ENCODE measurements at places on chromosomes 4 and X.
A peak's percentile ranks its signal among the peaks of the same experiment; 100 is the strongest.

GRCh38 chrX:120774606-120775005 is 101.1 kb downstream of the CT47B1 start:
- DNase-seq: no peak

- peak; percentile 35 for DNase-seq
Observed at GRCh38 chrX:30887721-30888120, 1.3 kb downstream of the TAB3 start.

- DNase-seq: no peak
Observed at GRCh38 chr4:139207247-139207646, 30.2 kb upstream of the ELF2 start.

- DNase-seq: no peak
Observed at GRCh38 chr4:61223385-61223784, 23.3 kb downstream of the ADGRL3 start.

GRCh38 chr4:164501074-164501473 is 252.9 kb upstream of the SMIM31 start:
- DNase-seq: no peak

DNA sequence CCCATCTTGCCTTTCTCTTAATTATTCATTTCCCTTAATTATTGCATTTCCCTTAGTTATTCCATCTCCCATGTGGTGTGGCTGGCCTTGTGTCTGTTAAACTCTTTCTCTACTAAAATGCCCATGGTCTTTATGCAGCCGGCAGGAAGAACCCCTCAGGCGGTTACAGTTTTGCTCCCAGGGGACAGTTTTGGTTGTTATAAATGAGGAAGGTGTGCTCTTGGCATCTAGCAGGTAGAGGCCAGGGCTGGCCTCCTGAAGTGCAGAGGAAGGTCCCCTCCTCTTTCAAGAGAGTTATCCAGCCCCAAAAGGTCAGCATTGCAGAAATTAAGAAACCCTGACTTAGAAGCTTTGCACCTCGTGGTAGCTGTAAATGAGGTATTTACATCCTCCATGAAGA is 18.0 kb downstream of the TBL1X start:
- no peak for DNase-seq

DNA sequence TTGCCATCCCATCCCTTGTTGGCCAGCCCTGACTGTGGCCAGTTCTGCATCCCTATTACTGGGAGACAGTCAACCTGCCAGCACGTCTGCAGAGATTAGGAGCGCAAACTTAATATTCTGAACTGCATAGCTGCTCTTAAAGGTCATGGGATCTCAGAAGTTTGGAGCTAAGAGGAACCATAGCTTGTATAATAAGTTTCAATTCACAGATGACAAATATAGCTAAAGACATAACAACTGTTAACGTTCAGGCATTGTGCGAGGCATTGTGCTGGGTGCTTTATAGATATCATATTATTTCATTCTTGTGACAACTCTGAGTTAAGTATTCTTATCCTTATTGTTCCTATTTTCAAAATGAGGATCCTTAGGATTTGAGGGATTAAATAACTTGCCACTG is 3.7 kb downstream of the SCARB2 start:
- DNase-seq: no peak

DNA sequence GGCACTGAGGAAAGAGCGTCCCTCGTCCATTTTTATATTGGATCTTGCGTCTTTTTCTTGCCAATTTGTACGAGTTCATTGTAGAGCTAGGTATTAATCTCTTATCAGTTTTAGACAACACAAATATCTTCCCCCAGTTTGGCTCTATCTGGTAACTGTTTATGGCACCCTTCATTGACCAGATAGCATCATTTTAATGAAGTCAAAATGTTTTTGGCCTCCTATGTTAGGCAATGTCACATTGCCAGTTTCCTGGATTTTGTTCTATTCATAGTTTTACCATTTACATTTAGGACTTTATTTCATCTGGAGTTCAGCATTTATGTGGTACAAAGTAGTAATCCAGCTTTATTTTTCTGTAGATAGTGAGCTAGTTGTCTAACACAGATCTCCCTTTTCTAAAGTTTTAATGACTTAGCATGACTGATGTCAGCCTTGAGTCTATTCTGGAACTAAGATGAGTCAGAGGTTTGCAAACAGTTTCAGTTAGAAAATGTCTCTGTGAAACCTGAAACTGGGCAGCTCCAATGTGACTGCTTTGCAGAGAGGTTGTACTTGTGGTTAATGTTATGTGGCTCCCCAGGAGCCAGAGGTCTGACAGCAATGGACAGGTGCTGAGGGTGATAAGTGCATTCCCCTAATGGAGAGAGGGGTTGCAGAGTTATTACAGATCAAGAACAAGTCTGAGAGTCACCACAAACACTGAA is 5.3 kb upstream of the STBD1 start:
- peak; percentile 90 for DNase-seq

DNA sequence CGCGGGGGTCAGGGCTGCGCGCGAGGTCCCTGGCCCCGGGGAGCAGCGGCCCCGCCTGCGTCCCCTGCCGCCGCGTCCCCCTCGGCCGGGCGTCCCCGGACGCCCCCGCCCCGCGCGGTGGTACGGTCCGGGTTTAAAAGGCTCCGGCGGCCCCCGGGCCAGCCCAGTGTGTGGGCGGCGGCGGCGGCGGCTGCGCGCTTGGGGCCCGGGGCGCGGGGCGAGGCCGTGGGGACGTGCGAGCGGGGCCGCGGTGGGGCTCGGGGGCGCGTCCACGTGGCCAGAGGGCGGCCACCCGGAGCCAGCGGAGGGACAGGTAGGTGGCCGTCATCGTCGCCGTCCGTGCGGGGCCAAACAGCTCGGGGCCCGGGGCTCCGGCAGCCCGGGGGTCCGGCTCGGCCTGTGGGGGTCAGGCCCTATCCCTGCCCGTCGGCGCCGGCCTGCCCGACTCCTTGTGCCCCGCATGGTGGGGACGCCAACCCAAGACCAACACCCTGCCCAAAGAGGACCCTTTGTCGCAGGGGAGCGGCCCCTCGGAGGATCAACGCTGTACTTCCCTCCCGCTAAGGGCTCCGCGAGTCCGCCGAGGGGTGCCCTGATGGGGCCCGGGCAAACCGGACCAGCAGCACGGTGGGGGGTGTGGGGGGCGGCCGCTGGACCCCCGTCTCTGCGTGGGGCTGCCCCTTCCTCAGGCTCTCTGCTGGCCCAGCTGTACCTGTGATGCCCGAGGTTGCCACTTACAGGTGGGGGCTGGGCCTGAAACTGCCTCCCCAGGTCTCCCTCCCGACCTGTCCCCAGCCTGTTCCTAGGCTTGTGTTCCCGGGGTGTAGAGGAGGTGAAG is at the start of gene PLXNA3:
TSS of gene PLXNA3 (plus strand) at position 166 of the 838 bp plus-strand sequence. CDS start 1,903 bp downstream, outside the sequence.
- DNase-seq: peak; percentile 29

DNA sequence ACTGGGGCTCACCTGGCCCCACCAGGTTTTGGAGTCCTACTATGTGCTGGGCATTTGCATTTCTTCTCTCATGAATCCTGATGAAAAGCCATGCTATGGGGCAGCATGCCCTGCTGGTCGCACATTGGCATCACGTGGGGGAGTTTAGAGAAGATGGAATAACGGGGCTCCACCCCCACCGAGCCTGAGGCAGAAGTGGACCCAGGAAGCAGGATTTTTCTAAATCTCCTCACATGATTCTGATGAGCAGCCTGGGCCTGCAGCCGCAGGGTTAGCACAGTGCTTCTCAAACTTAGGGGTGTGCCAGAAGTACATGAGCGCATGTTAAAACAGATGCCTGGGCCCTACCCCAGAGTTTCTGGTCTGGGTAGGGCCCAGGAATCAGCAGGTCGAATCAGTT is 4.6 kb upstream of the SORCS2 start:
- DNase-seq: no peak

DNA sequence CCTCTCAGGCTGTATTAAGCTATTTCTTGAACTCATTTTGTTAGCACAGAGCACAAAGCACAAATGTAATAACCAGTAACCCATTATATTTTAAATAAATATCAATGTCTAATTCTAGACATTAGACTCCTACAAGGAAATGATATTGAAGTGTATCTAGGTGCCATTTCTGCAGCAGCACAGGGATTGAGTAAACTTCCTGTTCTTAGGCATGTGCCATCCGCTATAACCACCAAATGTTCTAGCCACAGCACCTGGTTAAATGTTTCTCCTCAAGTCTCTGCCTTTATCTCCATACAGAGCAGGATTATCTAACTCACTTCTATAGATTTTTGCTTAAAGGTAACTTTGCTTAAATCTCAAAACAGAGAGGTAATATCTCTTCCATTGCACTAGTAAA is 51.4 kb downstream of the SGMS2 start:
- DNase-seq: no peak

DNA sequence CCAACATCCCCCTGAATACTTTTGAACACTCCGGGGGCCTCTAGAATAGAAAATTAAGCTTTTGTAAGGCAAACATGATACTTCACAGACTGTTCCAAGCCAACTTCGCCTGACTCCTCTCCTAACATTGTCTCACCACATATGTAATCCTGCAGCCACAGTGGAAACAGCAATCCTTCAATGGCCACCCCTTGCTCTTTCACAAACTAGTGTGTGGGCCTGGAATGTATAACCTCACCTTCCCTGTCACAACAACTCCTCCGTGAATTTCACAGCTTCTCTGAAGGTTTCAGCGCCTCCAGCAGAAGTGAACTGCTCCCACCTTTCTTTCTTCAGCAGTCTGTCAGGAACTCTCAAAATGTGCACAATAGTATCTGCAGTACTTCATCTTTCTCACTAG is 185.1 kb downstream of the ADGRL3 start:
- no peak for DNase-seq

GRCh38 chr4:27057053-27057452 is 196.4 kb downstream of the STIM2 start:
- no peak for DNase-seq

- no peak for DNase-seq
Observed at GRCh38 chr4:149884529-149885181, 69.0 kb upstream of the IQCM start.

DNA sequence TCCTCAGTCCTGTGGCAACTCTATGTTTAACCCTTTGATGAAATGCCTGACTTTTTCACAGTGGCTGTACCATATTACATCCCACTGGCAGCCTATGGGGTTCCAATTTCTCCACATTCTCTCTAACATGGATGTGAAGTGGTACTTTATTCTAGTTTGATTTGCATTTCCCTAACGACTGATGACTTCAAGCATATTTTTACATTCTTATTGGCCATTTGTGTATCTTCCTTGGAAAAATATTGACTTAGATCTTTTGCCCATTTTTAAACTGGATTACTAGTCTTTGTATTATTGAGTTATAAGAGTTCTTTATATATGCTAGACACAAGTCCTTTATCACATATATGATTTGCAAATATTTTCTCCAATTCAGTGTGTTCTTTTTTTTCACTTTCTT is 2.1 kb upstream of the RAB39B start:
- no peak for DNase-seq

- no peak for DNase-seq
Observed at GRCh38 chr4:174805746-174806145, 23.3 kb downstream of the GLRA3 start.

- peak; percentile 46 for DNase-seq
Observed at GRCh38 chrX:149909324-149910177, 19.8 kb upstream of the HSFX4 start.

DNA sequence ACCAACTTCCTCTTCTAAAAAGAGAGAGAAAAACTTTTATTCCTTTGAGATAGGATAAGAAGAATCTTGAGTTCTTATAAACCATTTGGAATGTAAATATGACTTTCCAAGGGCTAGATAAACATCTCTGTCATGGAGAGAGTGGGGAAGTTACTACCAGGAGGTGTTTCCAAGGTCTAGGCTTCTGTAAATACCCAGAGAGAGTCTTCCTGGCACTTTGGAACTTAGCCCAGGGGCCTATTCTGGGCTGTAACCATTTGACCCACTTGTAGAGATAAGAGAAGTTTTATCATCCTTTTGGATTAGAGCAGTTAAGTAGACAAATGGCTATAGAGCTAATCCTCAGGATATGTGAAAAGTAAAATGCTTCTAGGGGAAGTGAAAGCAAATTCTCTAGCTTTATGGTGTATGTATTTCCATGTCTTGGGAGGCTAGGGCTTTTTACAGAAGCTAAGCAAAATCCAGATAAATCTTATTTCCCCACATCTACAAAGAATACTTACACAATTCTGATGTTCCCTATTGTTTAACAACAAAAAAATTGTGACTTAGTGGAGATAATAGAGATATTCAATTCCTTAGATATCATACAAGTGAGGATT is 51.1 kb downstream of the MCUB start:
- no peak for DNase-seq

DNA sequence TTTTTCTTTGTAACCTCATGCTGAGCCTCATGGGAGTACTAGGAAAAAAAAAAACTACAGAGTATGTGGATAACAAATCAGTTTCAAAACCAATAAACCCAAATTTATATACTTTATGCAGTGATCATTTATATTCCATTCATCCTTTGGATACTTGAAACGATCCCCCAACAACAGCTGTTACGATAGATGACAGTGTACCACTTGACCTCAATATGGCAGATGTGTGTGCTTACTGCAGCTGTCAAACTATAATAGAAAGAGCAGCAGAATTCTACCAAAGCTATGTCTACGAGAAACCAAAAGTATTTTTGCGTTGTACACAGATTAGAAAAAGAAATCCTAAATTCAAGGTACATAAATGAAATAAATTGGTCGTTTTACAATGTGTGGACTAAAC is 337.8 kb downstream of the PDGFC start:
- no peak for DNase-seq

- no peak for DNase-seq
Observed at GRCh38 chr4:54484383-54484782, 173.4 kb upstream of the KIT start.

DNA sequence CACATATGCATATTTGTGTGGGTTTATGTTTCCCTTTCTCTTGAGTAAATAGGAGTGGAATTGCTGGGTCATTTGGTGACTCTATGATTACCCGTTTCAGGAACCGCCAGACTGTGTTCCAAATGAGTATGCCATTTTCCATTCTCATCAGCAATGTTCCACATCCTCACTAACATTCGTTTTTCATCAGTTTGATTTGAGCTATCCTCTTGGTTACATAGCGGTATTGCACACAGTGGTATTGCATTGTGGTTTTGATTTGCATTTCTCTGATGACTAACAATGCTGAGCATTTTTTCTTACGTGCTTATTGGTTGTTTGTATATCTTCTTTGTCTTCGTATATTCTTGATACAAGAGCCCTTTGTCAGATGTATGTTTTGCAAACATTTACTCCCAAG is 218.0 kb upstream of the AMOT start:
- DNase-seq: peak; percentile 40
